ENCODE measurements at places on chromosomes 1 and 21.
A peak's percentile ranks its signal among the peaks of the same experiment; 100 is the strongest.

DNA sequence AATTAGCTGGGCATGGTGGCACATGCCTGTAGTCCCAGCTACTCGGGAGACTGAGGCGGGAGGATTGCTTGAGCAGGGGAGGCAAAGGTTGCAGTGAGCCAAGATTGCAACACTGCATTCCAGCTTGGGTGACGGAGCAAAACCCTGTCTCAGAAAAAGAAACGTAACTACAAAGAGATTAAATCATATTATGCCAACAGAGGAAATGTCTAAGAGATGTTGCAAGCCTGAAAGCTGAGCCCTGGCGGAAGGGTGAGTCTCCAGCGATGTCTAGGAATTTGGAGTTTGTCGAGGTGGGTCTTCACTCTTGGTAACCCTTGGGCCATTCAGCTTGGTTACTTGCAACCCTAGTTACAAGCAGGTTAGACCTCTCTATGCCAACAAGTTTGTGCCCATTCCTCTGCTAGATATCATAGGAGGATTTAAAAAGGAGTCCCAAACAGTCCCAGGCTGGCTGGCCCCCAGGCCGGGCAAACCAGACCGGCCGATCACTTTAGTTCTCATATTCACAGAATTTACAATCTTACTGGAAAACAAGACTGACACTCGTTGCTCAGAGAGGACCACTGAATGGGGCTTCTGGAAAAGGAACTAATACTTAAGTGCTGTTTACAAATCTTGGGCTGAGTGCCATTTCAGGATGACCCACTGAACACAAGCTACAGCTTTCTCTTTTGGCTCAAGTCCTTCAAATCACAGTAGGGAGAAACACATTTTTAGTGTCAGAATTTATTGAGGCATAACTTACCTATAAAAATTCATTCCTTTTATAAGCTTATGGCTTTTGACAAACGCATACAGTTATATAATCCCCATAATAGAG, 27.1 kb downstream of the SLC30A1 start:
- no peak for DNase-seq

- DNase-seq = peak; percentile 8
These were observed at the start of gene IL12RB2 for GRCh38 chr1:67307251-67308060. Gene IL12RB2 (plus strand): TSS chr1:67307873. CDS start chr1:67320369, 12,496 bp downstream.

DNA sequence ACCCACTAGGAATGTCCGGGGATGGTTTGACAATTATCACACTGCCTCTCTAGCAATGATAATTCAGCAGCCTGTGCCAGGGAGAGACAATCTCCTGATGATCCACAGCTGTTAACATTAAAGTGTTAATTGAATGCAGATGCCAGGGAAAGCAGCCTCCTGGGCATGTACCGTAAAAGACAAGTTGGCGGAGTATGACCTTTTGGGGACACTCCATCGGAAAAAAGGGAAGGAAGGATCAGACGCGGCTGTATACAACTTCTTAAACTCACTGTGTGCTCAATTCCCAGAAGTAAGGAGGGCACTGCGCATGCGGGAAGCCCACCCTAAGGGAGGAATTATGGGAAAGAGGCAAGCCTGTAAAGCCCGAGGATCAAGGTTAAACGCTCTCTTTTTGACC, 62.6 kb downstream of the MAP3K7CL start:
- DNase-seq = no peak

DNA sequence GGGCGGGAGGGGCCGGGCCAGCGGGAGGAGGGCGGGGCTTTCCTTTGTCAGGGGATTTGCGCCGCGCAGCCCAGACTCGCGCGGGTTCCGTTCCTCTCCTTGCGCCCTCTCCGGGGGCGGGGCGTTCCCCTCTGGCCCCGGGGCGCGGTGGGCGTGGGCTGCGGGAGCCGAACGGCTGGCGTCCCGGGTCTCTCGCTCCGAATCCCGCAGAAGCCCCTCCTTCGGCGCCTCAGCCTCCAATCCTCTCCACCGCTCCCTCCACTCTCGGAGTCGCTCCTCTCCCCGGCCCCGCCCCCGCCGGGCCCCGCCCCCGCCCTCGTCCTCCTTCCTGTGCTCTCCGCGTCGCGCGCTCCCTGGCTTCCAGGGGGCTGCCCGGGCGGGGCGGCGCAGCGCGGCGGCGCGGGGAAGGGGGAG, 82.8 kb upstream of the BMP8A start:
- peak; percentile 96 for DNase-seq

- no peak for DNase-seq
These were observed 236.8 kb downstream of the SMYD3 start for GRCh38 chr1:246270236-246270635.

DNA sequence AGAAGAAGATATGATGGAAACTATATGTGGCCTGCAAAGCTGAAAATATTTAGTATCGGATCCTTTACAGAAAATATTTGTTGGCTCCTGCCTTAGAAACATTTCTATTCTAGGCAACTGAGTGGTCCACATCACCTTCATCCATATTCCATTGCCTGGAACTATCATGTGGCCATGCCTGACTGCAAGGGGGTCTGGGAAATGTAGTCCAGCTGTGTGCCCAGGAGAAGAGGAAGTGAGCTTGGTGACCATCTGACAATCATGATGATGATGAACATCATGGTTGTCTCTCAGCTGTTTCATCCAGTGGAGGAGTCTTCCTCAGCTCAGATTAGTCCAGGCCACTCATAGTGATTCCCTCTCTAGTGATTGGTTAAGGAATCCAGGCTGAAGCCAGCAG, 61.8 kb upstream of the IFNLR1 start:
- DNase-seq = no peak

GRCh38 chr1:94118471-94118870, 2.5 kb downstream of the ABCA4 start:
- DNase-seq = no peak

DNA sequence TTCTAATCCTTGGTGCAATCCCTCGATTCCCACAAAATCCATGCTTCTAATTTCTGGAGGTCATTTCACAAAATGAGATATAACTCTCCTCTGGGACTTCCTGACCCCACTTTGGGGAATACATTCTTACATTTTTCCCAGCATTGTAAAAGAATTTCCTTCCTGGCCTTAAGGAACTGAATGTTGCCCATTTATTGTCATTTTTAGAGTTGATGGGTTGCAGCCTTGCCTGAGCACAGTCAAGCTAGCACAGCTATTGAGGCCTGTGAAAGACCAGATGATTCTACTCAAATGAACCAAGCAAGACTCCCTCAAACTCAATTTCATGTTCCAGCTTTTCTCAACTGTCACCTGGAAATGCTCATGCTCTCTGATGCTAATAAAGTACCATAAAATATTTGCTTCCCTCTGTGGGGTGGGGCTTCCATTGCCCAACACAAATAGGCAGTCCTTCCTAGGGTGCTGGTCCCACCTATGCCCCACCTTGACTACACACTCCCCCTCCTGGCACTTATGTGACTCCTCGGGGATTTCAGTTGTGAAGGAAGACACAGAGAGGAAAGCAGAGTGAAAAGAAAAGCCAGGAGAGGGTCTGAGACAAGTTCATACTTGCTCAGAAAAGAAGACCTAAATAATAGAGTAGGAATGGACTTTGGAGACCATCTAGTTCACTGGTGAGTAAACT, 24.0 kb upstream of the CDC7 start:
- DNase-seq = no peak

DNA sequence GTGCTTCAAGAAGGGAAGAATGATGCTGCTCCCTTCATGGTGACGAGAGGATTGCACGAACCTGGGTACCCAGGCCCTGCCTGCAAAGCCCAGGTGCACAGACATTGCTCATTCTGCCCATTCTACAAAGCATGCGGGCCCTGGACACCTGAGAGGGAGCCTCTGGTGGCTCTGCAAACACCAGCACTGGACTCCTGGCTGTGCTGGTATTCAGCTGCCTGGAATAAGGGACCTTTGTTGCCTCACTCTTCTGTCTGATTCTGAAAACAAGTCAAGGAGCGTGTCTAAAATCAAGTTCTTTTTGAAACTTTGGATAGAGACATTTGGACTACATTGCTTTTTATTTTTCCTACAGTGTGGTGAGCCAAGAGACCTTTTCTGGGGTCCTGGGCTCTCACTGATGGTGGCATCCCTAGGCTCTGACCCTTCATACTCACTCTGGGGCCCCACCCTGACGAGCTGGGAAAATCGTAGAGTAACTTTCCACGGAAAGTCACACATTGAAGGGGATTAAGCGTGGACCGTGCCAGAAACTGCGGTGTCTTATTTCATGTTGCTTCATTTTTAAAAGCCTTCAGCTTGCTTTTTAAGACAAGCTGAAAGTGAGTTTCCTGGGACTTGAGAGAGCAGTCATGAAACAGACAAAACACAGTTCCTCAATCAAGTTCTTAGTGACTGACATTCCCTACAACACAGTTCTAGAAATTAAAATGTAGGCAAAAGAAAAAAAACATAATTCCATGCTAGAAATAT, 24.0 kb downstream of the ABCA4 start:
- DNase-seq = peak; percentile 77

- no peak for DNase-seq
These were observed 221.5 kb downstream of the RERE start for GRCh38 chr1:8595941-8596340.

DNA sequence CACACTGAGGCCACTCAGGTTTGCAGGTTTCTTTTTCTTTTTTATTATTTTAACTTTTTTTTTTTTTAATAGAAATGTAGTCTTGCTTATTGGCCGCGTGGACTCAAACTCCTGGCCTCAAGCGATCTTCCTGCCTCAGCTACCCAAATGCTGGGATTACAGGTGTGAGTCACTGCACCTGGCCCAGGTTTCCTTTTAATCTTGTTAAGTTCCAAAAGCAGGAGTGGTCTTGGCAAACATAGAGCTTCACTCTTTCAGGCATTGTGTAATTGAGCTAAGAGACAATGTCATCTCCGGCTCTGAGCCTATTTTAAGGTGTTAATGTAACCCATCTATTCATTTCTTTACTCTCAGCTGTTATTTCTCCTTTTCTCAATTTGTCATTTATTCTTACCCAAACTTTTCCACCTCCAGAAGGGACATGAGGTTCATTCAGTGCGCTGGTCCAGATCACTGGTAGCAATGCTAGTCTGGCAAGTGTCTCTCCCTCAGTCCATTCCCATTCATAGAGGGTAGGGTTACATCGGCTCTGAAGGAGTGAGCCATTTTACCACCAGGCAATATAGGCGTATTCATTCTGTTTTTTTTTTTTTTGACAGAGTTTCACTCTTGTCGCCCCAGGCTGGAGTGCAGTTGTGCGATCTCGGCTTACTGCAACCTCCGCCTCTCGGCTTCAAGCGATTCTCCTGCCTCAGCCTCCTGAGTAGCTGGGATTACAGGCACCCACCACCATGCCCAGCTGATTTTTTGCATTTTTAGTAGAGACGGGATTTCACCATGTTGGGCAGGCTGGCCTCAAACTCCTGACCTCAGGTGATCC, 11.3 kb upstream of the MFSD2A start:
- no peak for DNase-seq

DNA sequence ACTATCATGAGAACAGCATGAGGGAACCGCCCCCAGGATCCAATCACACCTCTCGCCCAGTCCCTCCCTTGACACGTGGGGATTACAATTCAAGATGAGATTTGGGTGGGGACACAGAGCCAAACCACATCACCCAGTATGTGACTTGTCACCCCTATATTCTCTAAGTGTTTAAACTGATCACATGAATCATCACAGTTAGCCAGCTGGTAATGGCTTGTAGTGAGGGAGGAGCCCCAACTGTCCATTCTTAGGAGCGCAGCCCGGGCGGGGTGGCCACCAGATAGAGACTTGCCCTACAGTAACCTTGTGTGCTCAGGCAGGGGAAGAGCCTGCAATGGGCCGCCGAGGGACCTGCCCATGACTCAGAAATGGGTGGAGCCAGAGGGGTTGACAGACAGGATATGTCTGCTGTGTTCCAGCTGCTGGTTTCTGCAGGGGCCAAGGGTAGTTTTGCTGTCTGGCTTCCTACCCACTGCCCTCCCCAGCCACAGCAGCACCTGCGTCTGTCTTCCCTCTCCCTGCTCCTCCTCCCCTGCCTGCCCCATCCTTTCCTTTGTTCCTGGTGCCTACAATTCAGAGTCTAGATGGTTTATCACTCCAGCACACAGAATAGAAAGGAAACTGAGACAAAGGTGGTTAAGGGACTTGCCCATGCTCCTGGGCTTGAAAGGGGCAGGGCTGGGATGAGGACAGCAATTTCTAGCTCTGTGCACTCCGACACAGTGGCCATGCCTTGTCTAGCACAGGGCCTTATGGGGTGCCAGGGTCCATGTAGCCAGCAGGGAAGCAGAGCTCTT, 9.2 kb downstream of the ABCG1 start:
- peak; percentile 58 for DNase-seq

DNA sequence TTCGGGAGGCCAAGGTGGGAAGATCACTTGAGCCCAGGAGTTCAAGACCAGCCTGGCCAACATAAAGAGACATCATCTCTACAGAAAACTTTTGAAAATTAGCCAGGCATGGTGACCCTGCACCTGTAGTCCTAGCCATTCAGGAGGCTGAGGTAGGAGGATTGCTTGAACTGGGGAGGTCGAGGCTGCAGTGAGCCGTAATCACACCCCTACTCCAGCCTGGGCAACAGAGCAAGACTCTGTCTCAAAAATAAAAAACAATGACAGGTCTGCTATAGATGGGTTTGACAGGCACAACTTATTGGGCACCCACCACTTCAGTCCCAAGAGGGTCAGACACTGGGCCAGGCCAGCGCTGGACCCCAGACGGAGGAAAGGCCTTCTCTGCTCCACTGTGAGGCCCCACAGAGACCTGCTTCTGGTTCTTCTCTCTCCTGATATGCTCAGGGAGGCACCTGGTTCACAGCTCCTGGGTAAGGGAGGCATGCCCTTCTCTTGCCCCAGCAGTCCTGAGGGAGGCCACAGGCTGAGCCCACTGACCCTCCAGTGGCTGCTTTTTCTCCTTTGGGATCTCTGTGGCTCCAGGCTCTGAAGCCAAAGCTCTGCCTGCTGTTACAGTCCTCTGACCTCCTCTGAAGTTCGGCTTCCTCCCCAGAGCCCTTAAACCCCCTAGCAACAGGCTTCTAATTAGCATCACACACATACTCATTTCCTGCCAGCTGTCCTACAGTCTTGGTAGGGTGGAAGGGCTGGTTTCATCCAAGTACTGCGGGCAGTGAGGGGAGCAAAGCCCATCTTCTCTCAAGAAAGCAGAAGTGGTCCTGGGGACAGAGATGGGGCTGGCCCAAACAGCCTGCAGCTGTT, 14.4 kb downstream of the S100A16 start:
- no peak for DNase-seq

DNA sequence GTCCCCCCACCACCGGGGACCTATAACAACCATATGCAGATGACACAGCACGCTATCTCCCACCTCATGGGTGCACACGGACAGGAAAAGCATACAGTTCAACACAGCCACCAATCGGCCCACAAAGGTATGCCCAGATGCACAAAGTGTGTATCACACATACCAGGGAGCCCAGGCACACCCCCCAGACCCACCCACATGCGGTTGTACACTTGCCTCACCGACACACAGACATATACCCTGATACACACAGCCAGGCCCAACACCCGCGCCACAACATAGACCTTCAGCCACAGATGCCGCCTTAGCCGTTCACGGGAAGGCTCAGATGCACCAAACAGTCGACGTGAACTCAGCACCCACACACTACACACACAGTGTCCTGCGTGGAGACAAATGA, 5.5 kb downstream of the CROCC start:
- DNase-seq = no peak

GRCh38 chr1:160522622-160523345, at the start of gene SLAMF6:
Gene SLAMF6 (minus strand): TSS chr1:160523255. CDS start chr1:160523192, 63 bp downstream.
- no peak for DNase-seq

GRCh38 chr1:206835186-206835585, 30.2 kb upstream of the IL20 start:
- DNase-seq = no peak

- no peak for DNase-seq
These were observed 271.3 kb upstream of the B3GALT2 start for GRCh38 chr1:193457676-193458075.

GRCh38 chr1:157105988-157106812, 6.6 kb upstream of the ETV3L start:
- peak; percentile 11 for DNase-seq

- peak; percentile 45 for DNase-seq
These were observed 32.3 kb downstream of the KIAA2013 start for GRCh38 chr1:11893907-11894251.

- DNase-seq = no peak
These were observed 38.2 kb downstream of the TTLL7 start for GRCh38 chr1:83960669-83961277.

All from hindlimb muscle (tissue), 1 donor.